ENCODE measurements at places on chromosomes 16 and 17.

- DNase-seq: no peak
Measured at GRCh38 chr16:5595849-5596248, 498.3 kb upstream of the EEF2KMT start.

DNA sequence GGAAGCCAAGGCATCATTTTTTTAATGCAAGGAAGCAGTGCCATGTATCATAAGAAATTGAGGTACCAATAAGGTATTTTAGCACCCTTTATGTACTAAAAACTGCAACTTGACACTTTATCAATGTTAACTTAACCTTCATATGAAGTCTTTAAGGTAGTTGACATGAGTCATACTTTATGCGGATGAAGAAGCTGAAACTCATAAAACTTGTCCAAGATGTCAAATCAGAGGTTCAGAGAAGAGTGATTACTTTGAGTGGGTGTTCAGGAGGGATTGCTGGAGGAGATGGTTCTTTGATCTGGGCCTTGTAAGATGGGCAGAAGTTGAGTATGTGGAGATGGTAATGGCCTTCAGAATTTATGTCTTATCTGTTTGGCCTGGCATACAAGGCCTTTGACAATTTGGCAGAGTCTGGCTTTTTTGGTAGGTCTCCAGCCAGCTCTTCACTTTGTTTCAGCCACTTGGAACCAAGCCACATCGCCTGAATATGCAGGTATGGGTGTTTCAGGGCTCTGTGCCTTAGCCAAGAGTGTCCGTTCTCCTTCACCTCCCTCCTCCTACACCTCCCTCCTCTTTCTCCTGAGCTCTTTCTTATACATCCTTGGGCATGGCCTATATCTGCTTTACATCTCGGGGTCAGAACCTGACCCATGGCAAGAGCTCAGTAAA is 23.7 kb downstream of the YPEL2 start:
- DNase-seq: no peak

- no peak for DNase-seq
Measured at GRCh38 chr16:4746991-4747574, 12.7 kb downstream of the DNAAF8 start.

DNA sequence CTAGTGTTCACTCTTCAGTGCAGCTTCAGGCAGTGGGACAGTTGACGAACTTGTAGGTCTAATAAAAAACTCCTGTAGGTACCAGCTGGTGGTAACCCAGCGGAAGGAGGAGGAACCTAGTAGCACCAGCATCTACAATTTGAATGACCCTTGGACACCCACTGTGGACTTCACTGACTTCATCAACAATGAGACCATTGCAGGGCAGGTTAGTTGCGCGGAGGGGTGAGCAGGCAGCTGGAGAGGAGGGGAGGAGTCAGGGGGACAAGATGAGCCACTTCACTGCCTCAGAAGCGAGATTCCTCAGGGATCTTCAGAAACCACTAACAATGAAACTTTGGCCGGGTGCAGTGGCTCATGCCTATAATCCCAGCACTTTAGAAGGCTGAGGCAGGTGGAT is 22.3 kb downstream of the AOC3 start:
- no peak for DNase-seq

Data from stimulated activated CD8-positive, alpha-beta memory T cell treated with anti-CD3 and anti-CD28 coated beads, Interleukin-15, amount 100 ng/mL, for 24 hours (primary cell).